ENCODE measurements at places on chromosomes 2 and 18.

DNA sequence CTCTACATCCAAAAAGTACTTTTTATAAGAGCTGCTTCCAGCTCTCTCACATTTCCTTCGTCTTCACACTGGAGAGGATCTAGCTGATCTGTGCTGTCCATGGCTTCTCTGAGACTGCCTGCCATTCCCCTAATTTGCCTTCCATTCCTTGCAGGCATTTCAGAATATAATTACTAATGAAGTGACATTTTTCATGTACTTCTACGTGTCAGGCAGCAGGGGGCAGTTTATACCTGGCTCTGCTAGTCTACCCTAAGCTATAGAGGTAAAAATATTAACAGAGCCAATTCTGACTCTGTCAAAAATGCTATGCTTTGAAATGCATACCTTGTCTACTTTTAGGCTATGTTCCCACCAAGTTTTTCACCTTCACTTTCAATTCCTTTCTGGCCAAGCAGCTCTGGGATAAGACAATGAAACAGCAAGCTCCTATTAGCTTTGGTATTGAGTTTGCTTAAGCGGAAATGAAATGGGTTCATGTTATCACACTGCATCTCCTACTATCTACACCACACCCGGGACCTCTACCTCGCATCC is 81.9 kb downstream of the MEP1B start:
- no peak for DNase-seq

DNA sequence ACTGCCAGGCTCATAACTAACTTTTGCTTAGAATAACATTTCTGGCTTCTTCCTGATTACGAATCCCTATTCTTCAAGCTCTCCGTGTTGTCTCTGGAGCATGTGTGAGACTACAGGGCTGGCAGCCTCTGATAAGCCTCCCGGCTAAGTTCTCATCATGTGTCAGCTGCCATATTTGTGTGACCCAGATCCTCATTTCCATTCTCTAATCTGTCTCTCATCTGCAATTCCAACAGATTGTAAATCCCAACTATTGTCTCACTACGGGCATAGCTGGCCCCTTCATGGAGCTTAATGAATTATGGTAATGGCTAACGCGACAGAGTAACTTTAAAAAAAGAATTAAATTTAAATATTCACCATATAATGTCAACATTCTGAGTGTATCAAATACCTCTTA is 165.4 kb downstream of the CMPK2 start:
- no peak for DNase-seq

- no peak for DNase-seq
These were observed 95.9 kb downstream of the FEZ2 start for GRCh38 chr2:36502081-36502480.

DNA sequence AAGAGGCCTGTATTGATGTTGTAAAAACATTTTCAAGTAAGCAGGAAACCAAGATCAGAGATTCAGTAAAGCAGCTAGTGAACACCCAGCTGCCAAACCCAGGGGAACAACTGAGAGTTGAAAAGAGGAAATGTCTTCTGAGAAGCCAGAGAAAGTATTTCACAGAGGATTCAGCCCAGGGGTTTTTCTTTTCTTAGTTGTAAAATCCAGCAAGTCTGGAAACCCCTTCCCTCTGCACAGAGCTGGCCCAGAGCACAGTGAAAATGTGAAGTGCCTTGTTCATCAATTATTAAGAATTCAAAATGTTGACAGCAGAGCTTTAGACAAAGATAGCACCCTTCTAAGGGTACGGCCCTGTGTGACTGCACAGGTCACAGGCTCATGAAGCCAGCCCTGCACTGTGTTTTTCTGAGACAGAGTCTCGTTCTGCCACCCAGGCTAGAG is 28.4 kb downstream of the AFF3 start:
- DNase-seq: no peak

- no peak for DNase-seq
These were observed 354.2 kb downstream of the FBXO15 start for GRCh38 chr18:73793386-73793785.

- DNase-seq: no peak
These were observed 12.1 kb downstream of the PTCD3 start for GRCh38 chr2:86118130-86118529.

- no peak for DNase-seq
These were observed 64.9 kb downstream of the ACTR2 start for GRCh38 chr2:65292461-65293011.

DNA sequence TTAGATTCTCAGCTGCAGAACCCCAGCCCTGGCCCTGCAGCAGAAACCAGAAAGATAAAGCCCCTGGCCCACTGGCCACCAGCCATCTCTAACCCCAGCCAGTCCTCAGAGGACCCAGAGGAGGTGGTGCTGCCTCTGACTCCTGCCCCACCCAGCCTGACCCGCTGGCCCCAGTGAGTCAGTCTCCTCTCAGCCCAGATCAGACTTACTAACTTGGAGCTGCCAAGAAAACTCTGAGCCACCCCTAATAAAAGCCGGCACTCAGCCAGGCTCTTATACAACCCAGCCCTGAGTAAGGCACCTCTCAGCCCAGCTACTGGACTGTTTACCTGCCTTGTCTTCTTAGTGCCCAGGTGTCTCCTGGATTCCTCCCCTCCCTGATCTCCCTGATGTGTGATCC is 2.0 kb downstream of the SLC14A2 start:
- no peak for DNase-seq

GRCh38 chr2:46898024-46898423 is 17.6 kb downstream of the MCFD2 start:
- no peak for DNase-seq

DNA sequence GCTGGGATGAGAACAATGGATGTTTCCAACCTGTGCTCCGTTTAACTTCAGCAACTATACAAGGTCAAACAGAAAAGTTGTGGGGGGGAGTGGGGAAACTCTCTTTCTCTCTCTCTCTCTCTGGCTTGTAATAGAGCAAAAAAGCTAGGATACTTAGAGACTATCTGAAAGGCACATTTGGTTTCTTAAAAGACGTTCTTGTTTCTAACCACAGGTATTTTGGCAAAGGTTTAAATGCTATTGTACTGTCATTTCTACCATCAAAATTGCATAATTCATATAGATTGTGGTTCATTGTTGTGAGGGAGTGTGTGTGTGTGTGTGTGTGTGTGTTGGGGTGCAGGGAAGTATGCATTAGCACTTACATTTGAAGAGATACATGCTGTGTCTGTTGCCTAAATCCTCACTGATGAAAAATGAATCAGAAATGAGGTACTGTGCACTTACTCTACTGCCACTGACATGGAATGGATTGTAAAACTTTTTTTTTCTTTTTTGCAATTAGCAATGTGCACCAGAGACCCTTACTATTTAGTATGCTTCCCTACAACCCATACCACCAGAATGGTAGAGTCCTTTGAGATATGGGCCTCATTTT is 841.0 kb upstream of the PIK3C3 start:
- DNase-seq: no peak

- no peak for DNase-seq
These were observed 63.0 kb downstream of the REEP1 start for GRCh38 chr2:86274265-86274917.

DNA sequence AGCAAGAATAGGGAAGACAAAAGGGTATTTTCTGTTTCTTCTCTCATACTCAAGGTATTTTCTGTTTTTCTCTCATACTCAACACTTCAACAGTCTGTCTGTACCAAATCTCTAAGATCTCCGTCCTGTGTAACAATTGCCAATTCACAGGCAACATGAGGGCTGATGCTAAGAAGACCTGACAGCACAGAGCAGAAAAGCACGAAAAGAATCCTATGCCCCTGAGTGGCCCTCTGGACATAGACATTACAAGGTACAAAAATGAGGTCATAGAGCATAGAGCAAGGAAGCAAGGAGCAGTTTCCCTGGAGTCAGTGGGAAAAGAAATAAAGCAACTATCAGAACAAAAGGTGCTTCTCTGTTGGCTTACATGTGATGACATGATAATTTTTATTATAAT is 1612.6 kb upstream of the CELF4 start:
- no peak for DNase-seq
